C1 segment of cervical spinal cord (tissue), 14 donors: ENCODE measurements at places on chromosomes 2 and 18.

DNA sequence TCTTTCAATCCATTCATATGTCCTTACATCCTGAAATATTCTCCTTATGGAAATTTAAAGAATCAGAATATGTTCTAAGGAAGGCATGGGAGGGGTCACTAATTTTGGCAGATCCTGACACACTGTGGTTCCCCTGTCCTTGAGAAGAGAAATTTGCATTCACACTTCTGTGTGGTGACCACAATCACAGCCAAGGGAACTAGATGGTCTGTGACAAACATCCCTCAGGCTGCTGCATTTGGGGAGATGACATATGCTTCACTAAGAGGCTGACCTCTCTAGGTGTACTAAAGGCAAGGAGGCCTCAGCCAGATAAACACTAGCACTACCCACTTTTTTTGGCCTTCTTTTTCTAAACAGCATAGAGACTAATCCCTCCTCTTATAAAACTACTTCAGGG, 129.6 kb downstream of the MREG start:
- no peak for DNase-seq

DNA sequence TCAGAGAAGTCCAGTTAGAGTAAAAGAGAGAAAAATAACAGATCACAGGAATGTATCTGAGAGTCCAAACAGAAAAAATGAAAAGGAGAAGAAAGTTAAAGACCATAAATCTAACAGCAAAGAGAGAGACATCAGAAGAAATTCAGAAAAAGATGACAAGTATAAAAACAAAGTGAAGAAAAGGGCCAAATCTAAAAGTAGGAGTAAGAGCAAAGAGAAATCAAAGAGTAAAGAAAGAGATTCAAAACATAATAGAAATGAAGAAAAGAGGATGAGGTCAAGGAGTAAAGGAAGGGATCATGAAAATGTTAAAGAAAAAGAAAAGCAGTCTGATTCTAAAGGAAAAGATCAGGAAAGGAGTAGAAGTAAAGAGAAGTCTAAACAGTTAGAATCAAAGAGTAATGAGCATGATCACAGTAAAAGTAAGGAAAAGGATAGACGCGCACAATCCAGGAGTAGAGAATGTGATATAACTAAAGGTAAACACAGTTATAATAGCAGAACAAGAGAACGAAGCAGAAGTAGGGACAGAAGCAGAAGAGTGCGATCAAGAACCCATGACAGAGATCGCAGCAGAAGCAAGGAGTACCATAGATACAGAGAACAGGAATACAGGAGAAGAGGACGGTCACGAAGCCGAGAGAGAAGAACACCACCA, 52.4 kb downstream of the PPIG start:
- DNase-seq, result no peak

- DNase-seq, result no peak
Measured at GRCh38 chr2:167114018-167114417, 225.7 kb downstream of the XIRP2 start.

- DNase-seq, result no peak
Measured at GRCh38 chr18:48851599-48851960, 99.2 kb downstream of the SMAD7 start.

GRCh38 chr18:75365837-75366236, 61.7 kb downstream of the SMIM21 start:
- no peak for DNase-seq

GRCh38 chr2:45554742-45555140, 56.3 kb downstream of the SRBD1 start:
- no peak for DNase-seq

DNA sequence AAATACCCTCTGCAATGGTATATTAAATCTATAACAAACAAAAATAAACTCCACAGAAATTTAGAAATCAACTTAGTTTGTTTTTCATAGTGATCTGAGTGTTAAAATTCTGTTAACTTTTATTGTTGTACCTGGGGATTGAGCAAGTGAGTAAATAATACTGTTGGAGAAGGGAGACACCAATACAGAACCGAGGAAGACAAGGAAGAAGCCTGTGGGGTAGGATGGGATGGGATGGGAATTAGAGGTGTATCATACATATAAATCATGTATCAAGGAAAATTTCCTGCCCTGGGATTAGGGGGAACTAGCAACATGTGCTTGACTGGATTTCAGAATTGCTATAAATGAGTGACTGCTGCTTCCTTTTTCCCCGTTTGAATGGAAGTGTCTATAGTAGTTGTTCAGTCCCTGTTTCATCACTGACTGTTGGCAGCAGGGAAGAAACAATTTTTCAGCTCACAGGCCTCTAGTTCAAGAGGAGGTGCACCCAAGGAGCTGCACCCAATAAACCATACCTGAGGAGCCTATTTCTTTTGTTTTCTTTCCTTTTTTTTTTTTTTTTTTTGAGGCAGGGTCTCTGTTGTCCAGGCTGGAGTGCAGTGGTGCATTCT, 53.1 kb downstream of the SP110 start:
- DNase-seq, result no peak

DNA sequence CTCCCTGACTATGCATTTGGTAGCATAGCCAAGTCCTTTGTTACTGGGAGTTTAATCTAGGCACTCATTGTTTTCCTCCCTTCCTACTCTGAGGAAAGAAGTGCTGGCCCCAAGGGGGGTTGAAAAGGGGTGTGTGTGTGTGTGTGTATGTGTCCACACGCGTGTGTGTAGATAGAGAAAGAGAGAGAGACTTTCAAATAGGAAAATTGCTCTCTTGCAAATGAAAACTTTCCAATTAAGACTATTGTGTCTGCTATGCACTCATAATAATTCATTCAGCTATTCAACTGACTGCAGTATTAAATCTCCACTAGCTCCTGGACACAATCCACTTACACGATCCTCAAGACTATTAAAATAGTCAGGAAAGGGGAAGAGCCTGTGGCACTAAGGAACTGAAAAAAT, 92.9 kb upstream of the CSRNP3 start:
- no peak for DNase-seq

GRCh38 chr2:133326652-133327397, 241.4 kb downstream of the NCKAP5 start:
- no peak for DNase-seq

GRCh38 chr2:130762031-130762909, 6.9 kb downstream of the AMER3 start:
- DNase-seq, result no peak

- DNase-seq, result no peak
Measured at GRCh38 chr2:74250189-74250631, 51.8 kb downstream of the MTHFD2 start.

- DNase-seq, result no peak
Measured at GRCh38 chr2:102268510-102269199, 42.7 kb upstream of the IL1RL1 start.

- DNase-seq, result no peak
Measured at GRCh38 chr2:115122701-115123100, 680.3 kb downstream of the DPP10 start.

- no peak for DNase-seq
Measured at GRCh38 chr2:233209533-233210171, 41.8 kb upstream of the ATG16L1 start.

GRCh38 chr2:99448556-99448955, 41.3 kb downstream of the REV1 start:
- DNase-seq, result no peak

GRCh38 chr18:80022613-80023012, 11.6 kb upstream of the RBFA start:
- no peak for DNase-seq

DNA sequence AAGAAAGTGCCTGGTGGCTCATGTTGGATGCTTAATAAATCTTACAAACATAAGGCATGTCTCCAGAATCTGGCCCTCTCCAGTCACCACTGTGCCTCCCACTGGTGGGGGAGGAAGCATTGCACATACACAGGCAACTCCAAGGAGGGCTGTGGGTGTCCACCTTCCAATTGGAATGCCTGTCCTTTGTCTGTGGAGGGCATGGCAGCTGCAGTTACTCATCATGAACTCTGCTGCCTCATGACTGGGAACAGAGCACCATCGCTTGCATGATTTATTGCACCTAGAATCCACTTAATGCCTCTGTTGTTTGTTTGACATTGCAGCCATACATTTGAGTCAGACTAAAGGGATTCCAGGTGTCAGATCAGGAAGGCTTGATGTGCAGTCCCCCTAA, 278.9 kb downstream of the PRKCE start:
- no peak for DNase-seq

DNA sequence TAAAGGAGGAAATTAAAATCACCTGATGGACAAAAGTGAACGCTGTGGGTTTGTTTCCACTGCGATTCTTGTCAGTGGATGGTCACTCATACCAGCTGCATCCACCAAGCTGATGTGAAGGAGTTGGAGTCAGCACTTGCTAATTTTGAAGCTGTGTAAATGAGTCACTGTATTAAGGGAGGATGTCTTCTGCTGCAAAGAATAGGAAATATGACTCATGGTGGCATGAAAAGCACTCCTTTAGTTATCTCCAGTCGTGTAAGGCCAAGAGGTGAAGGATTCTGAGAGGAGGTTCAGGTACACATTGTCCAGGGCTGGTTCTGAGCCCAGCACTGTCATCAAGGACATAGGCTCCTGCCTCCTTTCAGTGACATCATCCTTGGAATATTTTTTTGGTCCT, 71.7 kb upstream of the SKOR2 start:
- DNase-seq, result no peak

DNA sequence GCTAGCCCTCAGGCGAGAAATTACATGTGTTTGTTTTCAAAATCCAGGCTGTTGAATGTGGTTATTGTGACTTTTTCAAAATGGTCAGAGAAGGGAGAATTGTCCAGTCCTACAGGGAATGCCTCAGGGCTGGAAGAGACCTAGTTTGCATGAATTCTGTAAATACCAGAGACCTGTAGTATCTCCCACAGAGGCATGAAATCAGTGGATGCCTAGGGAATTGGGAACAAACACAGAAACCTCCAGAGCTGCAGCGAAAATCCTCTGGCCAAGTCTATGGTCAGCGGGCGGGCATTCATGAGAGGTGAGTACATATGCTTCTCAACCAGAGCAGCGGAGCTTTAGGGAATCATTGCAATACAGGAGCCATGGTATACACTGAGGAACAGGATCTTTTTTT, 1596.5 kb upstream of the NXPH2 start:
- DNase-seq, result no peak

- no peak for DNase-seq
Measured at GRCh38 chr2:231573096-231573495, 19.6 kb upstream of the TEX44 start.

GRCh38 chr2:232791518-232791917, 15.2 kb upstream of the KCNJ13 start:
- no peak for DNase-seq
